ENCODE measurements at places on chromosomes 5 and 9. TPM values are rescaled to one million over a fixed set of nuclear protein-coding genes. Genes with fewer than 3 reads are reported as not detected.

JAKMIP2 gene
- total RNA-seq = 14.6 TPM

DNA sequence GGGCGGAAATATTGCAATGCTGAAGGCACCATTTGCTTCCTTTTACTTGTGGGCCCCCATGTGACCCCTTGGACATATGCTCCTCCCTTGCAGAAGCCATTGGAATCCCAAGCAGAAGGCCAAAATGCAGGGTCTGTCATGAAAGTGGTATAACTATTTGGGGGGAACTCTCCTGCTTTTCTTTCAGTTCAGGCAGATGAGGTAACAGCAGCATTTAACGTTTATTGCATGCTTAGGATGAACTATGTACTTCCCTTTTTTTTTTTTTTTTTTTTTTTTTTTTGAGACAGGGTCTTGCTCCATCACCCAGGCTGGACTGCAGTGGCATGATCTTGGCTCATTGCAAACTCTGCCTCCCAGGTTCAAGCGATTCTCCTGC is 7.8 kb downstream of the FOXI1 start:
- DNase-seq = no peak

DNA sequence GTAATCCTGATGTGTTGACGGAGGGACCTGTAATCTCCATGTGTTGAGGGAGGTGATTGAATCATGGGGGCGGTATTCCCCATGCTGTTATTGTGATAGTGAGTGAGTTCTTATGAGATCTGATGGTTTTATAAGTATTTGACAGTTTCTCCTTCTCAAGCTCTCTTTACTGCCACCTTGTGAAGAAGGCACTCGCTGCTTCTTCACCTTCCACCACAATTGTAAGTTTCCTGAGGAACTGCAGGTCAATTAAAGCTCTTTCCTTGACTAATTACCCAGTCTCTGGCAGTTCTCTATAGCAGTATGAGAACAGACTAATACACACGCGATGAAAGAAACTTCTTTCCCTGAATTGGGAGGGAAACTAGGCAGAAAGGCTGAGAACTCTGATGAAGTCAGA is 141.1 kb upstream of the RAD23B start:
- no peak for DNase-seq

DNA sequence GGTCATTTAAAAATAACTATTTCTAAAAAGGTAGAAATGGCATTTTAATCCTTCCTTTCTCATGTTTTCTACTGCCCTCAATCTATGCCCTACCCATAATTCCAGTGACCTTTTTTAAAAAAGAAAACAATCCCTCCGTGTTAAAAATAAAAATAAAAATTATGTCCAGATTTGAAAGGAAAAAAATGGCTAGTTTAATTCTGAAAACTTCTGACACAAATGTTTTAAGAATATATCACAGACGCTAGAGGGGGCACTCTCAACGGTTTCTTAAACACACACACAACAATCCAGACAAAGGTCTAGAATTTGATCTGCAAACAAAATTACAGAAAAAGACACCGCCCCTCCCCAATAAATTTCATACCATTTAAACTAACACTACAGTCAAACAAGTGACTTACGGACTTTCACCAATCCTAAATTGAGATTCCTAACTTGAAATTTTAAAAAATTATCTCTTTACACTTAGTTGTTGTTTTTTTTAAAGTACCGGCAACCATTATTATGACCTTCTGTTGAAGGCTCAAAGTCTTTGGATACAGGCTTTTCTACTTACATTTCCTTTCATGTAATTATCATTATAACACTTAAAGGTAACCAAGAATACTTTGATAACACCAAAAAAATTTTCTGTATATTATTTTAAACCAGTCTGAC is 38.2 kb downstream of the CLINT1 start:
- no peak for DNase-seq

DNA sequence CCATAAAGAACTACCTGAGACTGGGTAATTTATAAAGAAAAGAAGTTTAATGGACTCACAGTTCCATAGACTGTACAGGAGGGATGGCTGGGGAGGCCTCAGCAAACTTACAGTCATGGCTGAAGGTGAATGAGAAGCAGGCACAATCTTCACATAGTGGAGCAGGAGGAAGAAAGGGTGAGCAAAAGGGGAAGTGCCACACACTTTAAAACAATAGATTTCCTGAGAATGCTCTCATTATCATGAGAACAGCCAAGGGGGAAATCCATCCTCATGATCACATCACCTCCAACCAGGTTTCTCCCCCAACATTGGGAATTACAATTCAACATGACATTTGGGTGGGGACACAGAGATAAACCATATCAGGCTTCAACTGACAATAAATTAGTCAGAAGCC is 664.9 kb downstream of the TAF11L14 start:
- DNase-seq = no peak

ELAVL2 gene
- total RNA-seq = 0.40 TPM

DNA sequence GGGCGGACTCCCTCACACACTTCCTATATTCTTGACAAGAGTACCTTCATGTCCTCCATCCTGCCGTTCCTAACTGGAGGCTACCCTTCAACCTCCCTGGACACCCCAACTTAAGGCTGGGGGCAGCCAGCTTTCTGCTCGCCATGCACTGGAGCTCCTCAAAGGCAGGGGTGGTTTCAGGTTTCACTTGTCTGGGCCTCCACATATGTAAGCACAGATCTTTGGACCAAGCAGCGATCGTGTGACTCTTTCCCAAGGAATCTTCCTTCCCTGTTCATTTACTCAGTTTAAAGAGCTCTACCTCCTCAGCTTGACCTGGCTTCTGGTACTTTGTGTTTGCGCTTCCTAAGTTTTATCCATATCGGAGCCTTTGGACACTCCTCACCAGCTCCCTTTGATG is 34.2 kb upstream of the TRPC7 start:
- DNase-seq = no peak

- no peak for DNase-seq
Observed at GRCh38 chr5:32443145-32443540, 1.4 kb downstream of the ZFR start.

GNA14 gene
- 8.0 TPM for total RNA-seq

DNA sequence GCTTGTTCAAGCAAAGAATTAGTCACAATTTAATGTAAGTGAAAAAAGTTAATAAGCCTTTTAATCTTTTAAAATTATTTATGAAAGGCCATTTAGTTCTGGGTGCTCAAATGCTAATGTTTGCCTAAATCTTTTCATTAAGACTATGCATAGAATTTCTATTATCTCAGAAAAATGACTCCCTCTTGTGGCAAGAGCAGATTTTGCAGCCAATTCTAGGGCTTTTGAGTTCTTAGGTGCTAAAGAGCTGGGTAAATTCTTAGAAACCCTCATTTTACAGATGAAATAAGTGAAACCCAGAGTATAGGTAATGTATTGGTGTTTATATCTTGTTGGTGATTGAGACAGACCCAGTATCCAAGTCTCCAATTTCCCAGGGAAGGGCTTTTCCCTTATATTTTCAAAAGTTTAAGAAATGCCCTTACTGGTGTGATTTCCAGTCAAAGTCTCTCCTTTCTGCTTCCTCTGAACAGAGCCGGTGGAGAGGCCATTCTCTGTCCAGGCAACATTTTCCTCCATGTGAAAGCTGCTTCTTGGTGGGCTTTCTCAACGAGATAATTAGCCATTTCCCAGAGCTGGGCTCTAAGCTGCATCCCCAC is 24.1 kb upstream of the PCSK5 start:
- peak; percentile 70 for DNase-seq
